NCI-H1092 (cell line): ENCODE measurements at places on chromosomes 16 and 17.
A peak's percentile ranks its signal among the peaks of the same experiment; 100 is the strongest.

GRCh38 chr16:65305266-65305959 lies 183.6 kb upstream of the CDH11 start:
- DNase-seq = no peak

DNA sequence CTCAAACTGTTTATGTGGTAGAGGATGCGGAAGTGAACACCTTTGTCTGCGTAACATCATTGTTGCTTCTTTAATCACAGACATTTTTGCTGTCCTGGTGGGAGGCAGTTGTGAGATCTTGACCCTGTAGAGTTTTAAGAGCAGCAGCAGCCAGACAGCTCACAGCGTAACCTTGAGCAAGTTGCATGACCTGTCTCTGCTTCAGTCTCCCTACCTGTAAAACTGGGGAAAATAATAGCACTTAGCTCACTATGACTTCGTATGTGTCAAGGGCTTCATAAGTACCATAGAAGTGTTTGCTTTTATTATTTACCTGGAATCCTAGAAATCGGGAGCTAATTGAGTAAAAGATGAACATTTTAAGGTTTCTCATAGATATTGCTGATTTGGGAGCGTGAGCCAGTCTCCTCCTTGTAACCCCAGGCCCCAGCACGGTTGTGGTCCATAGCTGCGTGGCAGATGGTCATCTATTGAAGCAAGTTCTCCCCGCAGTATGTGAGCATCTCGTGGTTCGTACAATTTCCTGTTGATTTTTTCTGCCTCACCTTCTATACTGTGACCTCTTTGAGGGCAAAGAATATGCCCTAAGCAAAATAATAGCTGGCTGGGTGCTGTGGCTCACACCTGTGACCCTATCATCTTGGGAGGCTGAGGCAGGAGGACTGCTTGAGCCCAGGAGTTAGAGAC lies 34.4 kb downstream of the GPRC5B start:
- DNase-seq = no peak

- no peak for DNase-seq
These were observed 90.7 kb downstream of the SHISA9 start for GRCh38 chr16:12992066-12992465.

GRCh38 chr17:4499431-4500190 lies 930 bp downstream of the SPNS2 start:
- no peak for DNase-seq

DNA sequence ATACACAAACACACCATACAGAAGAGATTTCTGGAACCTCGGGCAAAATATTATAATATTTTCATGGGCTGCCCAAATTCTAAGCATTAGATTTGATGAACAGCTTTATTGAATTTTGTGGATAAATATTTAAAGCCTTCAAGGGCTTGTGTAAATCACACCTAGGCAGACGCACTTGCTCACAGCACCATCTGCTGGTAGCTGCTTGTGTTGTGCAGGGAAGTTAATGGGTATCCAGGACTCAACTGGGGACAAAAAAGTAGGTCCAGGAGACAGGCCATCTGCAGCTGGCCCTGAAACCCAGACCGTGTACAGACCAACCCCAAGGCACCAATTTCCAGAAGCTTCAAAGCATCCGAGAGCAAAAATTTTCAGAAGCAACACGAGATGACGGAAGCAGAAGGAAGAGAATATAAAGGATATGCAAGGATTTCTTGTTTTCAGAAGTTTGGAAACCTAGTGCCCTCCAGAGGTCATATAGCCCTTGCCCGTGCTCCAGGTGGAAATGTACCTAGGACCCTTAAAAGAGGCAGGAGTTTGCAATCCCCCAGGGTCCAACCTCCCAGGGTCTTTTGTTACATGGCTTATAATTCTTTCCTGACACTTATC lies 140.0 kb downstream of the CHD9NB start:
- peak; percentile 61 for DNase-seq

- no peak for DNase-seq
These were observed 3.3 kb downstream of the LHX1 start for GRCh38 chr17:36940313-36941264.

- no peak for DNase-seq
These were observed 8.6 kb downstream of the CES4A start for GRCh38 chr16:66996983-66997358.

GRCh38 chr17:36645422-36645821 lies 44.0 kb downstream of the MRM1 start:
- no peak for DNase-seq

- DNase-seq = no peak
These were observed 371.9 kb downstream of the HS3ST3B1 start for GRCh38 chr17:14672830-14673229.

GRCh38 chr16:3846595-3847091 lies 33.9 kb downstream of the CREBBP start:
- no peak for DNase-seq

- DNase-seq = no peak
These were observed 18.6 kb downstream of the HNF1B start for GRCh38 chr17:37726248-37726647.

DNA sequence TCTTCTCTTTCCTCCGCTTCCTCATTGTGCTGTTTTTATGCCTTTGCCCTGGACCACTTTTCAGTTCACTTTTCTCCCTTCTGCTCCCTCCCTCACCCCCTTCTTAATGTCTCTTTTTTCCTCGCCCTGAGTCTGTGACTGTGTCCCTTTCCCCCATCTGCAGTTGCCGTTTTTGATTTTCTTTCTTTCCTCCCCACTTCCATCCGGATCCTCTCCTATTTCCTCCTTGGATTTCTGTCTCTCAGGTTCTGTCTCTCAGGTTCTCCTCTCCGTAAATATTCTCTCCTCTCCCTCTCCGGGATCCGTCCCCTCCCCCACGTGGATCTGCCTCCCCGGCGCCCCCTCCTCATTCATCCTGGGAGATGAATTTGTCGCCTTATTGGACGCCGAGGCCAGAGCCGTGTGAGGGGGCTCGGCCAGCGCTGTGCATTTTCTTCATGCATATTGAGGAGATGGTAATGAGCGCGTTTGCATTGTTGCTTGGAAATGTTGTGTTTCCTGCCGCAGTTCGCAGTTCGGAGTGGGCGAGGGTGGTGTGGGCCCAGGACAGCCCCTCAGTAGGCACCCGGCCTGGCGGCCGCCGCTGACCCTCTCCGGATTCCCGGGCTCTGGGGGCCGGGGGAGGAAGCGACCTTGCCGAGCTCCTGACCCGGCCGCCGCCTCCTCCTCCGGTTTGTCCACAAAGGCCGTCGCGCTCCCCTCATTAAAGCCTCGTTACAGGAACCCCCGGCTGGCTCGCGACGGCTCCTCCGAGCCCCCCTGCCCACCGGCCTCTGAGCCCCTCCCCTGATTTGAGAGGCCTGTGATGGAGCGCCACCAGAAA lies 4.5 kb upstream of the IRX3 start:
- DNase-seq = no peak

- DNase-seq = no peak
These were observed 208.0 kb downstream of the MSI2 start for GRCh38 chr17:57464191-57464864.

- no peak for DNase-seq
These were observed 31.3 kb upstream of the CCDC182 start for GRCh38 chr17:57776366-57776765.

- peak; percentile 26 for DNase-seq
These were observed 126.3 kb downstream of the ZNF778 start for GRCh38 chr16:89343501-89344457.

- no peak for DNase-seq
These were observed 3.0 kb upstream of the UBB start for GRCh38 chr17:16377941-16378341.

DNA sequence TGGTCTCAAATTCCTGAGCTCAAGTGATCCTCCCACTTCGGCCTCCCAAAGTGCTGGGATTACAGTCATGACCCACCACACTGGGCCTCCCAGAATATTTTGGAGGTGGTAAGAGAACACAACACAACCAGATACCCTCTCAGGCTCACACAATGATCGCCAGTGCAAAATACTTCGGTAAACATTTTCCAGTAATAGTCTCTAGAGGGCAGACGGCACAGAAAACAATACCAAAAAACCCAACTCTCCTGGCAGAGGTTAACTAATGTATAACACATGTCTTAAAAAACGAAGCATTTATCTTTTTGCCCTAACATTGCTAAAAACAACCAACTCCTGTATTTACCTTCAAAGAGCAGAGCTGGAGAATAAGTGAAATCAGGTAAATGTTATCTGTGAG lies 10.5 kb downstream of the NUFIP2 start:
- no peak for DNase-seq

GRCh38 chr17:50346313-50347116 lies 589 bp downstream of the XYLT2 start:
- DNase-seq = no peak

DNA sequence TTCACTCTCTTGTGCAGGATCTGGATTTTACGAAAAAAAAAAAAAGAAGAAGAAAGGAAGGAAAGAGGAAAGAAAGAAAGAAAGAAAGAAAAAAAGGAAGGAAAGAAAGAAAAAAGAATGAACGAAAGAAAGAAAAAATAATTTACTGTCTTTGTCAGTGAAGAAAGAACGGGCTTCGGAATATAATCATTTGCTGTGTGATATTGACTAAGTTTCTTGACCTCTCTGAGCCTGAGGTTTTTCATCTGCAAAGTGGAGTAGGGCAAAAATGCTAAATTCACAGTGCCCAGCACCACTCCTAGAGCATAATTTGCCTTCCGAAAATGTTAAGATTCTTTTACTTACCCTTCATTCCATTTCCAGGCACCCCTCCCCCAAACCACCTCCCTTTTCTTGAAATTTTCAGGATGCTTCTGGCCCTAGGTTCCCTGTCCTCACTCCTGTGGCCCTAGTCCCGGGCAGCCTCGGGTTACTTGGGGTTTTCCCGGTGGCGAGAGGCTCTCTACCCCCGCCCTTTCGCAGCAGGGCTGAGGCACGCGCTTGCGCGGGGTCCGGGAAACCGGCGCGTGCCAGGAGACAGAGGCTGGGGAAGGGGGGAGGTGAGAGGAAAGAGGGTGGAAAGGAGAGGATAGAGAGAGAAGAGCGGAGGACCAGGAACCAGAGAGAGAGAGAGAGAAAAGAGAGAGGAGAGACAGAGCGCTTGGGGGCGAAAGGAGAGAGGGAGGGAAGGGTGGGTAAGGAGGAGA lies at the start of gene CNTNAP1:
TSS of gene CNTNAP1 (plus strand) at position 556 of the 746 bp plus-strand sequence. CDS start 299 bp downstream, outside the sequence.
- DNase-seq = peak; percentile 57

GRCh38 chr17:51050291-51051033 lies 70.2 kb downstream of the SPAG9 start:
- no peak for DNase-seq

DNA sequence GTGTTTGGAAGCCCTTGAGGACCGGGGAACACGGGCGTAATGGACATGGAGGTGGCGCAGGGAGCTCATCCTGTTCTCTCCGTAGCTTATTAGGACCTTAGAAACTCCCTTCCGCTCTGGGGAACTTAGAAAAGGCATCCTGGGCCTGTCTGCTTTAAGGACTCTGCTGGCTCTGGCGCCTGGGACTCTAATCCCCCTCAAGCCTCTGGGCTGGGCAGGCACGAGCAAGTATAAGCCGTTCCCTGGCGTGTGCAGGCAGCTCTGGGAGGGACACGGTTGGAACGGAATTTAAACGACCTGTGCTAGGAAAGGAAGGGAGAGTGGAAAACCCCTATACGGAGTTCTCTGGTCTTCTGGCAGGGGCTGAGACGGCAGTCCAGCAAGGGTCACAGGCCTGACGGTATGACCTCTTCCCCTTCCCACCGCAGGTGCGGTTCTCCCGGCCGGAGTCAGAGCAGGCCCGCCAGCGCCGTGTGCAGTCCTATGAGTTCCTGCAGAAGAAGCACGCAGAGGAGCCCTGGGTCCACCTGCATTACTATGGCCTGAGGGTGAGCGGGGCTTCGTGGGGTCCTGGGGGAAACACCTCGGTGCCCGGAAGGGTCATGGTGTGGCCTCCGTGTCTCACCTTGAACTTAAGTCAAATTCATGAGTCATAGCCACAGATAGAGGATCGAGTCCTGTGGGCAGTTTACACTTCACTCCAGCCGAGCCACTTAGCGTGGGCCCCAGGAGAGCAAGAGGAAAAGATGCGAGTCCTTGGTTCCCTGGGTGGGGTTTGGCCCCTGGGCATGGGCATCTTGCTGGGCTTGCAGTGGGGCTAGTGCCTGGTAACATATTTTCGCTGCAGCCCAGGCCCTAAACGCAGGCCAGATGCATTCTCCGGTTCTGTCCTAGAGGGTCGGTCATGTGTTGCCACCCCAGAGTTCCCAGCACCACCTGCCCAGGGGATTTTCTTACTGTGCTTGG lies 17.7 kb downstream of the POLR3E start:
- no peak for DNase-seq

DNA sequence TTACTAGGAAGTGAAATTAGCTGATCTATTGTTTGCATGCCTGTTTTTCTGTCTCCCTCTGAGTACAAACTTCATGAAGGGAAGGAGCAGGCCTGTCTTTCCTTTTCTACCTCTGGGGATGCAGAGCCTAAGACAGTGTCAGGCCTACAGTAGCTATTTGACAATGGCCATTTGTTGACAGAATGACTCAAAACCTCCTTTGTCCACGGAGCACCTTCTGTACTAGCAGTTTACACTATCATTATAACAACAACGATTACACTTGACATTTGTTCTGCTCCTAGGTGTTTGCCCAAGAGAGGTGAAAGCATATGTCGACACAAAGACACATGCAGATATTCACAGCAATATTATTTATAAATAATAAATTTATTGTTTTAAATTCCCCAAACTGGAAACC lies 132.3 kb upstream of the IRX3 start:
- DNase-seq = no peak

- no peak for DNase-seq
These were observed 131.8 kb downstream of the IRX5 start for GRCh38 chr16:55062442-55062841.

DNA sequence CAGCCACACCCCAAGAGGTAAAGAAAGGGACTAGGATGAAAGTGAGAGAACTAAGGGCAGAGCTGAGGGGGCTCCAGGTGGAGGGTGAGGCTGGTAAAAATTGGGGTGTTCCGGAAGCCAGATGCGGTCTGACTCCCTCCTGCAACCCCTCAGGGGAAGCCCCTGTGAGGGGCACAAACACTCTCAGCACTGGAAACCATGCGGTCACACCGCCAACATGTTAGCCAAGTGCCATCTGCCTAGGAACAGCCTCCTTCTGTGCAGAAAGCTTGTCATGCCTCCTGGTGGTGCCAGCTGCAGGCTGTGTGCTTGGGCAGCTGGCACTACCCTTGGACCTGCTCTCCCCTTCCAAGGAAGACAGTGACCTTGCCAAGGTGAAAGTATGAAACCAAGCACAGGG lies 83.5 kb upstream of the RPL38 start:
- peak; percentile 15 for DNase-seq

- DNase-seq = no peak
These were observed 33.6 kb downstream of the TBC1D3B start for GRCh38 chr17:36142806-36143205.

GRCh38 chr17:43698678-43699437 lies 37.1 kb upstream of the MEOX1 start:
- DNase-seq = no peak

DNA sequence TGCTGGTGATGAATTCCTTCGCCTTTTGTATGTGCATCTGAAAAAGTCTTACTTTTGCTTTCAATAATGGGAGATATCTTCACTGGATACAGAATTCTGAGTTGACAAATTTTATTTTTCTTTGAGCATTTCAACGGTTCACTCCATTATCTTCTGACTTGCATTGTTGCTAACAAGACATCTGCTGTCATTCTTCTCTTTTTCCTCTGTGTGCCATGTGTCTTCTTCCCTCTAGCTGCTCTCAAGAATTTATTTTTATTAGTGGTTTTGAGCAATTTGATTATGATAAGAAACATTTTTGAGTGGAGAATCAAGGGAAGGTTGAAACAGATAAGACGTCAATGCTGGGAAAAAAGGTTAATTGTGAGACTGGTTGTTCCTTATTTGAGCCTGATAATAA lies 471.8 kb downstream of the CDH13 start:
- DNase-seq = no peak
